ENCODE measurements at places on chromosomes 13 and 19.

DNA sequence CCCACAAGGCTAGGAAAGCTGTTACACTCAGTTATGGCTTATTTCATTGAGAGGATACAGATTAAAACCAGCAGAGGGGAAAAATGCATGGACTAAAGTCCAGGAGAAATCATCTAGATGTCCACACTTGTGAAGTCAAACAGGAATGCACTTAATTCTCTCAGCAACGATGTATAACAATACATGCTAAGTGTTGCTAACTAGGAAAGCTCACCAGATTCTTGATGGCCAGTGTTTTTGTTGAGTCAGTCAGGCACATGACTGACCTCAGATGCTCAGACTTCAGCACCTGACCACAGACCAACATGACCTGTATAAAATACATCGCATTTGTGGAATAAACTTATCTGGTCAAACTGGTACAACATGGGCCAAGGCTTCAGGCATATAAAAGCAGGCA is 470.2 kb upstream of the PRR20A start:
- DNase-seq, result no peak

- DNase-seq, result no peak
Measured at GRCh38 chr13:20125129-20125782, 35.6 kb downstream of the GJA3 start.

DNA sequence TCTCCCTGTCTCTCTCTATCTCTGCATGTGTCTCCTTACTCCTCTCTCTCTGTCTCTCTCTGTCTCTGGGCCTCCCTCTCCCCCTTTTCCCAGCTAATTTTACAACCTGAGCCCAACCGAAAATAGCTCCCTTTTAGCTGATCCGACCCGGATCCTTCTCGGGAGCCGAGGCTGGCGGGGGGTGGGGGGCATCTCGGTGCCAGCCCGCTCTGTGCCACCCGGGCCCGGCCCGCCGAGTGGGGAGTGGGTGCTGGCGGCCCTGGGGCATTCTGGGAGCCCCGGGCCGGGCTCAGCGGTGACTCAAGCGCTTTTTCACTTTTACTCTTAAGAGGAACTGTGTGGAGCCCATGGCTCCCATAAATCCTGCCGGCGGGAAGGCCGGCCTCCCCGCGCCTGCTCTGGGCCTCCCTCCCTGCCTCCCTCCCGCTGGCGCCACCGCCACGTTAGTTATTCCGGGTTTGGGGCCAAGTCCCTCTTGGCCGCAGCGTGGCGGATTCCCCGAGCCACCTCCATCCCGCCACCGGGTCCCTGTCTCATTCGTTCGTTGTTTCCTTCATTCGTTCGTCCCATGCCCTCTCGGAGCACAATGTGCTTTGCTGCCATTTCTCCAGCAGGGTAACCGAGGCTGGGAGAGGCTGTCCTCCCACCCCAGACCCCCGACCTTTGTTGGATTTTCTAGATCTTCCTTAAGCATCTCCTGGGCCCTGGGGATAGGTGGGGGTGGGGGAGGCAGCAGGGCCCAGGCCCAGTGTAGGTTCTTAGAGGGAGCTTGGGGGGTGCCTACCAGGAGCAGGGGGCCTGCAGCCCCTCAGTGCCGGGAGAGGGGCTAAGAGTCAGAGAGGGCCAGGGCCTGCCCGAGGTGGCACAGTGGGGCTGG is 3.2 kb downstream of the NFIC start:
- no peak for DNase-seq

GRCh38 chr13:111225810-111226546 is 94.5 kb upstream of the TEX29 start:
- no peak for DNase-seq

Measured in NCI-H1930 (cell line).